ENCODE measurements at places on chromosomes 1 and 21. TPM values are rescaled to one million over a fixed set of nuclear protein-coding genes. Genes with fewer than 3 reads are reported as not detected.

- DNase-seq, result peak; percentile 39
Measured at GRCh38 chr21:44845418-44846223, 27.8 kb upstream of the SUMO3 start.

- no peak for DNase-seq
Measured at GRCh38 chr1:40981691-40982448, 2.4 kb downstream of the CTPS1 start.

- DNase-seq, result no peak
Measured at GRCh38 chr1:98078596-98078995, 157.8 kb upstream of the DPYD start.

DNA sequence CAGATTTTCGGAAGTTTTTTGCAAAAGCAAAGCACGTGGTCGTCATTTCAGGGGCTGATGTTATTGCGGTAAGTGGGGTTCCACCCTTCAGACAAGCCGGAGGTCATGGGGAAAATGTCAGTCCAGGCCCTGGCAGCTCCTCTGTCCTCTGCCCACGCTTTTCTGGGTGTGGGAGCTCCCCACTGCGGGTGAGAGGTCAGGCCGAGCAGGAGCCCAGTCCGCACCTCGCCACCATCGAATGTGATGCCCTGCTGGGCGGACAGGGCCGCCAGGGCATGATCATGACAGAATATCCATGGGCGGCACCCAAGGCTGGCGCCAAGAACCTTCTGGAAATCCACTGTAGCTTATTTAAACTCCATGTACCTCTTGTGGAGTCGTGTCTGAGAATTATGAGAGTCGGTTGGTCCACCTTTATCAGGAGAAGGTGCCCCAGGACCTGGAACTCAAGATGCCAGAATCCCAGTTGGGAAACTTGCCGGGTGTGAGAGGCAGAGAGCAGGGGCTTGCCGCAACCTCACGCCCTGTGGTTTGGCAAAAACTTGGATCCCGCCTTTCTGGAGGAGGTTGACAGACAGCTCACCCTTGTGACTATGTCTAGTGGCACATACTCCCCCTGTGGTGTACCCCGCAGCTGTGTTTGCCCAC is 6.9 kb downstream of the DIRAS3 start:
- no peak for DNase-seq

DNA sequence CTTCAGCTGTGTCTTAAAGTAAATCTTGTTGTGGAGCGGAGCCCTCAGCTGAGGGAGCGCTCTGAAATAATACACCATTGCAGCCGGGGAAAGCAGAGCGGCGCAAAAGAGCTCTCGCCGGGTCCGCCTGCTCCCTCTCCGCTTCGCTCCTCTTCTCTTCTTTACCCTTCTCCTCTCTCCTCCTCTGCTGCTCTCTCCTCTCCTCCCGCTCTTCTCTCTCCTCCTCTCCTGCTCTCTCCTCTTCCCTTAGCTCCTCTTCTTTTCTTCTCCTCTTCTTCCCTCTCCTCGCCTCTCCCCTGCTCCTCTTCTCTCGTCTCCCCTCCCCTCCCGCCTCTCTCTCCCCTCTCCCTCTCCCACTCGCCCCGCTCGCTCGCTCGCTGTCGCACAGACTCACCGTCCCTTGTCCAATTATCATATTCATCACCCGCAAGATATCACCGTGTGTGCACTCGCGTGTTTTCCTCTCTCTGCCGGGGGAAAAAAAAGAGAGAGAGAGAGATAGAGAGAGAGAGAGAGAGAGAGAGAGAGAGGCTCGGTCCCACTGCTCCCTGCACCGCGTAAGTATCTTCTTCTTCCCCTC is at the start of gene PROX1:
TSS of gene PROX1 (plus strand) at position 47 of the 580 bp plus-strand sequence. CDS start 8,563 bp downstream, outside the sequence.
- peak; percentile 71 for DNase-seq

DNA sequence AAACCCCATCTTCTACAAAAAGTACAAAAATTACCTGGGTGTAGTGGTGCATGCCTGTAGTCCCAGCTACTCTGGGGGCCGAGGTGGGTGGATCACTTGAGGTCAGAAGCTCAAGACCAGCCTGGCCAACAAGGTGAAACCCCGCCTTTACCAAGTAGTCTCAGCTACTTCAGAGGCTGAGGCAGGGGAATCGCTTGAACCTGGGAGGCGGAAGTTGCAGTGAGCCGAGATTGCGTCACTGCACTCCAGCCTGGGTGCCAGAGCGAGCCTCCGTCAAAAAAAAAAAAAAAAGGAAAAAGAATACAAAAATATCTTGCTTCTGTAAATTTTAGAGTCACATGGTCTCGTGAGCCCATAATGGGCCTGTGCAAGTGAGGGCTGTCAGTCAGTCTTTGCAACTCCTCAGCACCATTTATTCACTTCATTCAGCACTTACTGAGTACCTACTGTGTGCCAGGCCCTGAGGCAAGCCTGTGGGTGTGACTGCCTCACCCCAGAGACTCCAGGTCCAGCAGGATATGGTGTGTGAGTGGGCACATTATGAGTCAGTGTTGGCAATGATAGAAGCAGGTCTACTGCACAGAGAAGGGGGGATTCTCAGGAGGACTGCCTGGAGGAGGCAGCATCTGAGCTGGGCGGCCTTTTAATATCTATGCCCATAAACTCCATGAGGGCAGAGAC is 46.8 kb upstream of the TARDBP start:
- DNase-seq, result peak; percentile 59

DNA sequence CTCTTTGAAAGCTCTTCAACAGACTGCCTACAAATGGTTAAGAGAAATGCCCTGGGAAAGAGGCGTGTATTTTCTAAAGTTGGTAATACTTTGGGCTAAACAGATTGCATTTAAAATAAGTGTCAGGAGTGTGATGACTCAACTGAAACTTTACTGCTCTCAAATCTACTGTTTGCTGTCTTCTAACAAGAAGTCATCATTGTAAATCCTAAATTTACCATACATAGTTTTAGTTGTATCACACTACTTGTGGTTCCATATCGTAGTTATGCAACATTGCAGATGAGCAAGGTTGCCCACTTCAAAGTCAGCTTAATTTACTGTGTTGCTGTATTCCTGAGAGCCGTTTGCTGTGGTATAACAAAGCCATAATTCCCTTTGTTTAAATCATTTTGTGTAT is 59.6 kb downstream of the RGS21 start:
- no peak for DNase-seq

- no peak for DNase-seq
Measured at GRCh38 chr1:103266036-103266435, 157.7 kb upstream of the COL11A1 start.

- no peak for DNase-seq
Measured at GRCh38 chr1:94541246-94542087, at the start of gene F3. F3 (minus strand) TSS chr1:94541759; CDS start chr1:94541636, 123 bp downstream.

GRCh38 chr1:7684132-7684531 is 87.0 kb upstream of the VAMP3 start:
- no peak for DNase-seq

- DNase-seq, result no peak
Measured at GRCh38 chr1:25443030-25443699, 12.5 kb downstream of the MACO1 start.

DNA sequence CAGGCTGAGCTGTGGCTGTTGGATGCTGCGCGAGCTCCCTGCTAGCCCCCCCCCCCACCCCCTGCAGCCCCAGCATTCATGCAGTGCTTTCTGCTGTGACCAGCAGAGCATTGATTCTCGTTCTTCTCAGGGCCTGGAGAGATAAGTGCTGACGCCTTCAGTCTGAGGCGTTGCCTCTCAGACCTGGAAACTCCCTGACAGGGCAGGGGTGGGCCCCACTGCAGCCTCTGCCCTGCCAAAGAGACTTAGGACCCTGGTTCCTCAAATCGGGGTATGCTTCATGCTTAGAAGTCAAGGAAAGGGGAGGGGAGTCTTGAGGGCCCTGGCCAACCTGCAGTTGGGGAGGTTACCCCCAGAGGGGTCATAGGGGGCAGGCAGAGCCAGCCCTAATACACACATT is 38.5 kb downstream of the PTPRF start:
- DNase-seq, result no peak

- DNase-seq, result no peak
Measured at GRCh38 chr1:217135569-217135915, 412.3 kb upstream of the ESRRG start.

DNA sequence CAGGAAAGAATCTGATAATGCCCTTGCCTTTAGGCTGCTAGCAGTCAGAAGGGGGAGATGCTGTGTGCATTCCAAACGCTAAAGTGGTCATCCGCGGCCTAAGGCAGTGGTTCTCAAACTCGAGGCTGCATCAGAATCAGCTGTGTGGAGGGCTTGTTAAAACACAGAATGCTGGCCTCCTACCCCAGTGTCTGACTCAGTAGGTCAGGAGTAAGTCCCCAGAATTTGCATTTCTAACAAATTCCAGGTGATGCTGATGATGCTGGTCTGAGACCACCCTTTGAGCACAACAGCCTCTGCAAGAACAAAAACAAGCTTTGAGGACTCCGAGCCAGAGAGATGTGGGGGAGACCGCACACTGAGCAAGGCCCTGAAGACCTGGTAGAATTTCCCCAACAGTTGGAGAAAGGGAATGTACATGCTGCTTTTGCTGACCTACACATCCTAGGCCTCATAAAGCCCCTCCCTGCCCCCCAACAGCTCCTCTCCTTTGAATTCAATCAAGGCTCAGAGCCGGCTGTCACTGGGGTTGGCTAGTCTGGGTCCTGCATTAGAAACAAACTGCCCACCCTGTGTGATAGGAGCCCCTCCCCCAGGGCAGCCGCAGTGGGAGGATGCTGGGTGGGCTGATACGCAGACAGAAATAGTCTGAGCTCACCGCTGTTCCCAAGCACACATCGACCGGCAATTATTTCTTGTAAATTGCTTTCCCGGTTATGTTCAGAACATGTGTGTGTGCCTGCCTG is 27.1 kb downstream of the SHISAL2A start:
- no peak for DNase-seq

DNA sequence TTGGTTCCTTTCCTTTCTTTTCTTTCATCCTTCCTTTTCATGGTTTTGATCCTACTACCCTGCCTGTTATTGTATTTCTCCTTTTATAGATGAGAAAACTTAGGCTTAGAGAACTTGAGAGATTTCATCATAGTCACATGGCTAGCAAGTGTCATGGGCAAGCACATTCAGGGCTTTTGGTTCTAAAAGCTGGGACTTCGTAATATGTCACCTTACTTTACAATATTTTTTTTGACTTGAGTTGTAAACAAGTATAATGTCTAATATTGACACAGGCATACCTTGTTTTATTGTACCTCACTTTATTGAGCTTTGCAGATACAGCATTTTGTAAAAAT is 70.7 kb downstream of the MTR start:
- DNase-seq, result no peak

DNA sequence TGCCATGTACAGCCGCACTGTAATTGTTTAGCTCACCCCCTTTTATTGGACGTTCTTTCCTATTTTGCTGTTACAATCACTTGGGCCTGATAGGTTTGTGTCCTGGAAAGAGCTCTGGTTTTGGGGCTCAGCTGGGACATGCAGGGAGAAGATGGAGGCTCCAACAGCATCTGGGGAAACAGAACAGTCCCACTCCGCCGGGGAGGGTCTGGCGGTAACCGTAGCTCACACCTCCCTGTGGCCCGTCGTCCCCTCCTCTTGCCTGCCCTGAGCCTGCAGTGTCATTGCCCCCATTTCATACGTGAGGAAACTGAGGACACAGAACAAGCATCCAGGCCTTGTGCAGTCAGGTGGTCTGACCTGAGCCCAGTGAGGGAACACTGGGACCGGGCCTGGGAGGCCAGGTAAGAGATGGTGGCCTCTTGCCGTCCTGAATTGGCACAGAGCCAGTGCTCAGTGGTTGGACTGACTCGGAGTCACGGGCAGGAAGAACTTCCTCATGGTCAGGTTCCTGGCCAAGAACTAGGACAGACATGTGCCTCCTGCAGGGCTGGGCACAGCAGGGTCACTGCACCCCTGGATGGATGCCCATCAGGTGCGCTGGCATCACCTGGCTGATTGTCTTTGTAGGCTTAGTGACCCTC is 41.8 kb downstream of the S100B start:
- DNase-seq, result no peak

- no peak for DNase-seq
Measured at GRCh38 chr1:180912211-180912800, 391 bp upstream of the KIAA1614 start.

DNA sequence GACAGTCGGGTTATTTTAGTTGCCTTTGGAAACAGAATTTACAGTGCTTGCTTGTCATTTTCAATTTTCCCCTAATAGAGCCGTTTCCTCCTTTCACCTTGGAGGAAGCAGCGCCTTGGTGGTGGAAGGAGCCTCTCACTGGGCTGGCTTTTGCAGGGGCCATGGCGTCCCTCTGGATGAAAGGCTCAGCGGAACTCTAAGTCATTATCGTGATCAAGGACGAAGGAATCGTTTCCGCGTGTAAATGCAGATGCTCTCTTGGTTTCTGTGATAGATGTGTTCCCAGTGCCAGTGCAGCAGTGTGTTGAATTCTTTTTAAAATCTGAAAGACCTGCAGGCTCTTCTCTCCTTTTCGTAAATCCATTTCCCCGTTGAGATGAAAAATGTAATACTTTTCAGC is 126.2 kb upstream of the LMO4 start:
- DNase-seq, result no peak

GRCh38 chr1:162228586-162228985 is 148.1 kb downstream of the SPATA46 start:
- DNase-seq, result no peak

DNA sequence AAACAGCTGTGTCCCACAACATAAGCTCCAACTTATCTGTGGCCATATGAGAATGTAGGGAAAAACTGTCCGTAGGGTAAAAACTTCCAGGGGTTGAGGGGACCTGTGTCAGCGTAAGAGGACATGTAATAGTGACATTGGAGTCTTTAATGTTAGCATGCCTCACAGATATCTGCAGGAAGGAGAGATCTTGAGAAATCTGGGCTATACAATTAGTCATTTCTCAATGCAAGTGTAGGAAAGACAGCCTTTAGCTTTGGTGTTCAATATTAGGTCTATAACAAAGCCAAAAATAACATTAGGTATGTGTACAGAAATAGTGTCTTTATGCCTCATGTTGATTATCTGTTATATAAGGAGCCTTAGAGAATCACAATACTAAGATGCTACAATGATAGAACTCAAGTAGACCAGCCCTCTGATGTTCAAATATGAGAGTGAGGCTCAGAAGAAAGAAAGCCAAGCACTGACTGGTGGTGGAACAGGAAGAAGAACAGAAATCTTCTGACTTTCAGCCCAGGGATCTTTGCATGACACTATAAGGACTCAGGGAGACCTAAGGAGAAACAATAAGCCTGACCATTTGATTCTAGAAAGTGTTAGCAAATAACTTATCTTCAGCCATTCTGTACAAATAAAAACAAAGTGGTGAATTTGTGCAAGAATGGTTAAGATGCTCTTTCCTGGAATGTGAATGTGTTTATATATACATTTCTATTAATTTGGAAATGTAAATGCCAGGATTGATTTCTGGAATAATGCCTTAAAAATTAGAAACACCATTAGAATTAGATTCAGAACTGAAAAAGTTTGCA is 152.6 kb downstream of the ZC3H11B start:
- no peak for DNase-seq

DNA sequence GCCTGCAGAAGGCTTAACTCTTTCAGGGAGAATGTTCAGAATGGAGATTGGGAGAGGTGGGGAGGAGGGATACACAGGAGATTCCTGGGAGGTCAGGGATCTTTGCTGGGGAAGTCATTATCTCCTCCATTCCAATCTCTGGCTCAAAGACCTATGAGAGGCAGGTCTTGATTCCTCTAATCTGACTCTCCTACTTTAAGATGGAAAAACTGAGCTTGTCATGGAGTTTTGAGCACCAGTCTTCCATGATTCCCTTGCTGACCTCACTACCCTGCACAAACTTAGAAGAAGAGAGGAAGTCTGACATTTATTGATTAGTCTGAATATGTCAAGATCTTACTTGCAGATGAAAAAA is 41.5 kb upstream of the SYNC start:
- no peak for DNase-seq

The NEXN gene
- polyA plus RNA-seq, result 0.33 TPM

The SOAT1 gene
- 77.7 TPM for polyA plus RNA-seq

The IFFO2 gene
- 1.1 TPM for polyA plus RNA-seq

The PDC gene
- not detected for polyA plus RNA-seq

The SMAP2 gene
- polyA plus RNA-seq, result 542 TPM

The GPR37L1 gene
- polyA plus RNA-seq, result 0.02 TPM

The CD1C gene
- polyA plus RNA-seq, result not detected

Measured in naive thymus-derived CD4-positive, alpha-beta T cell (primary cell).